ENCODE measurements at places on chromosomes 11 and 22. TPM values are rescaled to one million over a fixed set of nuclear protein-coding genes. Genes with fewer than 3 reads are reported as not detected.

DNA sequence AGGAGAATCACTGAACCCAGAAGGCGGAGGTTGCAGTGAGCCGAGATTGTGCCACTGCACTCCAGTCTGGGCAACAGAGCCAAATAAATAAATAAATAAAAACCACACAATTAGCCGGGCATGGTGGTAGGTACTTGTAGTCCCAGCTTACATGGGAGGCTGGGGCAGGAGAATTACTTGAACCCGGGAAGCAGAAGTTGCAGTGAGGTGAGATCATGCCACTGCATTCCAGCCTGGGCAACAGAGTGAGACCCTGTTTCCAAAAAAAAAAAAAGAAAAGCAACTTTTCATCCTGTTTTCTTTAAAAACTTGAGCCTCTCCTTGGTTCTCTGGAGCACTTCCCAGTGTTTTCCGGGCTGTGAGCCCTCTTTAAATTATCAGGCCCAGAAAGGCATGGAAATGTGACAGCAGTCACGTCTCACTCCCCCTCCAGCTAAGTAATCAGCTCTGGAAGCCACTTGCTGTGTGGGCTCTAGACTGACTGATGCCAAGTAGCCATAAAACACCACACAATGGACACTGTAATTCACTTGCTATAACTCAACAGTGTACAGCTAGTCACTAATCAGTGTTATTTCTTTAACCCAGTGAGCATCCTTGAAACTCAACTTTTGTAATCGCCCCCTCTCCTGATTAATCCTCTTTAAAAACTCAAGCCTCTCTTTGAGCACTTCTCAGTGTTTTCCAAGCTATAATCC lies 13.0 kb upstream of the MCHR1 start:
- H3K4me1 ChIP-seq = no peaks in the 10 kb centered on the region
- H3K27me3 ChIP-seq = no peaks in the 10 kb centered on the region
- no peak overlapping the region for H3K4me3 ChIP-seq
- no peak for DNase-seq
- no peak overlapping the region for H3K27ac ChIP-seq
- no peaks in the 10 kb centered on the region for H3K36me3 ChIP-seq

The CHORDC1 gene
- total RNA-seq = 66.5 TPM

- no peaks in the 10 kb centered on the region for H3K4me1 ChIP-seq
- H3K27ac ChIP-seq = no peak overlapping the region
- H3K27me3 ChIP-seq = no peaks in the 10 kb centered on the region
- DNase-seq = no peak
- no peak overlapping the region for H3K4me3 ChIP-seq
Measured at GRCh38 chr22:34588871-34589545, 476.9 kb upstream of the ISX start.

- no peak for DNase-seq
- H3K27ac ChIP-seq = no peak overlapping the region
- H3K4me1 ChIP-seq = no peaks in the 10 kb centered on the region
- no peaks in the 10 kb centered on the region for H3K36me3 ChIP-seq
- no peaks in the 10 kb centered on the region for H3K27me3 ChIP-seq
Measured at GRCh38 chr11:8989453-8989852, 14.3 kb downstream of the NRIP3 start.

All from naive thymus-derived CD4-positive, alpha-beta T cell (primary cell).